ENCODE measurements at places on chromosomes 1 and 21. TPM values are rescaled to one million over a fixed set of nuclear protein-coding genes. Genes with fewer than 3 reads are reported as not detected.

MAP10 gene
- 2.7 TPM for total RNA-seq

ZRANB2 gene
- total RNA-seq: 36.2 TPM

GRCh38 chr1:244628789-244629188, 24.1 kb upstream of the DESI2 start:
- no peak overlapping the region for H3K27ac ChIP-seq
- H3K27me3 ChIP-seq: peaks cover 5% of the 10 kb centered on the region
- H3K4me1 ChIP-seq: no peaks in the 10 kb centered on the region
- no peaks in the 10 kb centered on the region for H3K36me3 ChIP-seq

- DNase-seq: no peak
- H3K4me3 ChIP-seq: no peak overlapping the region
- no peaks in the 10 kb centered on the region for H3K36me3 ChIP-seq
Measured at GRCh38 chr1:203437696-203438315, 37.8 kb upstream of the PRELP start.

DNA sequence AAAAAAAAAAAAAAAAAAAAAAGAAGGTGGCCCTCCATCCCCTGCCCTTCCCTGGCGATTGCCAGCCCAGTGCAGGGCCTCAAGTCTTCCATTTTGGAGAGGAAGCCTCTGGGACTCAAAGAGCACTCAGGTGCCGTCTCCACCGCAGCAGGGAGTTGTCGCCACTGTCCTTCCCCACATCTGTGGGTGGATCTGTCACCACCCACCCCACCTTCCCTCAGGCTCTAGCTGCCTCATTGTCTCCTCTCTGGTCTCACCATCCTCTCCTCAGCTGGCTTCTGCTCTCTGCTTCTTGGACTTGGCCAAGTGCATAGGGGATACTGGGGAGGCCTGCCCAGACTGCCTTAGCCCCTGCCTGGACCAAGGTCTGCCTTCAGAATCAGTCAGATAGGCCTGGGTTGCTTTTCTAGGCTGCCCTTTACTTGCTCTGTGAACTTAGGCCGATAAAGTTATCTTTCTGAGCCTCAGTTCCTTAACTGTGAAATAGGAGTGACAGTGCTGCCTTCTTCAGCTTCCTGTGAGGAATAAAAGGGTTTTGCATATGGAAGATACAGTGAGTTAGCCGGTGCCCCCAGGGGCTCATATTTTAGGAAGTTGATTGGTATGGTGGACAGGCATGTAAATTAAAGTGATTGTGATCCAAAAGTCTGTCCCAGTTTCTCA, 15.8 kb downstream of the RCC1 start:
- no peak overlapping the region for H3K4me3 ChIP-seq
- H3K27ac ChIP-seq: no peak overlapping the region
- H3K27me3 ChIP-seq: no peaks in the 10 kb centered on the region
- no peak for DNase-seq

TINAGL1 gene
- total RNA-seq: 50.3 TPM

DNA sequence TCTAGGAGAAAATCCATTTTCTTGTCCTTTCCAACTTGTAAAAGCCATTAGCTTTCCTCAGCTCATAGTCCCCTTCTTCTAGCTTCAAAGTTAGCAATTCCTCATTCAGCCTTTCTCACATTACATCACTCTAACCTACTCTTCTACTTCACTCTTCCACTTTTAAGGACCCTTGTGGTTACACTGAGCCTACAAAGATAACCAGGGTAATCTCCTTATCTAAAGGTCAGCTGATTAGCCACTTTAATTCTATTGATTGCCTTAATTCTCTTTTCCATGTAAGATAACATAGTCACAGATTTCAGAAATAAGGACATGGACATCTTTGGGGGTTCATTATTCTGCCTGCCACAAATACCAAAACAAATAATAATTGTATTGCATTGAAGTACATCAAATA, 8.5 kb upstream of the SPATA6 start:
- DNase-seq: peak; percentile 66
- H3K4me1 ChIP-seq: no peaks in the 10 kb centered on the region
- no peak overlapping the region for H3K4me3 ChIP-seq
- no peaks in the 10 kb centered on the region for H3K36me3 ChIP-seq
- H3K27ac ChIP-seq: no peak overlapping the region

DNA sequence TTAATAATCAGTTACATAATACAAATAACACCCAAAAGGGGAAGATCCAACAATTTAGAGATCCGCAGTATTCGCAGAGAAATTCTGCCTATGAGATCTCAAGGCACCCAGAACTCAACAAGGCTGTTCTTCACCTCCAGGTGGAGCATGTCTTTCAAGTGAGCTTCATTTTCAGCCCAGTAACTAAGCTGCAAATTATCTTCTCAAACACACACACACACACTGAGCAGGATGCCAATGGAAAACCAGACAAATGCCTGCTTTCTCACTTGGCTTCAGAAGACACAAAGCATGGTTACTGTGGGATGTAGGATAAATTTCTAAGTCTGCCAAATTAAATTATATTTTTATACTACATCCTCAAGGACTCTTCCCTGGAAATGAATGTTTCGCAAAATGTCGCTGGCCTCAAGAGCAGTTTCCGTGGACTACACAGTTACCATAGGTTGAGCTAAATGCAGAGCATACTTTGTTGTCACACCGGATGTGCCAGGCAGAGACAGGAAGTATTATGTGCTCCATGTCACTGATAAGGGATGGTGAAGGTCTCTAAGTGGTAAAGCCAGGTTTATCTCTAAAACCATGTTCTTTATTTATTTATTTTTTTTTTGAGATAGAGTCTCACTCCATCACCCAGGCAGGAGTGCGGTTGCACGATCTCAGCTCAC, 30.3 kb downstream of the UBR4 start:
- no peaks in the 10 kb centered on the region for H3K27me3 ChIP-seq
- no peaks in the 10 kb centered on the region for H3K4me1 ChIP-seq
- no peak overlapping the region for H3K27ac ChIP-seq

GRCh38 chr1:215720126-215720525, 153.0 kb downstream of the KCTD3 start:
- no peak for DNase-seq
- peaks cover 3% of the 10 kb centered on the region for H3K4me1 ChIP-seq
- no peak overlapping the region for H3K4me3 ChIP-seq
- no peaks in the 10 kb centered on the region for H3K27me3 ChIP-seq
- no peaks in the 10 kb centered on the region for H3K36me3 ChIP-seq

DNA sequence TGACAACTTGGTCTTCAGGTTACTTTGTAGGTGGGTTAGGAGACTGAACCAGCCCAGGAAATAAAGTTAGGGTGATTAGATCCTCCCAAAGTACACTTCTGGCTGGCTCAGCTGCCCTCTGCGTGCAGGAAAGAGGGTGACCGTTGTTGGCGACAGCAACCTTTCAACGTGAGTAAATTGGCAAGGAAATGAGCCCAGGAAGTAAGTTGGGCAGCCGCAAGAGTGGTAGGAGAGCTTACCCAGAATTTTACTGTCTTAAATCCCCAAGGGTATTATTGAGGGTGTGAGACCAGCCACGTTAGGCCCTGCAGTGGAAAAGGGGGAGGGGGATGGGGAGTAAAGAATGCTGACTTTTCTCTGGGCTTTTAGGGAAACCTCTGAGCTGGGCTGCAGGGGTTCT, 1.6 kb downstream of the TENT5C start:
- DNase-seq: no peak
- H3K36me3 ChIP-seq: no peaks in the 10 kb centered on the region
- no peak overlapping the region for H3K27ac ChIP-seq
- peaks cover 19% of the 10 kb centered on the region for H3K4me1 ChIP-seq

HSF2BP gene
- 1.8 TPM for total RNA-seq

NBPF1 gene
- 71.6 TPM for total RNA-seq
